Activated naive CD4-positive, alpha-beta T cell (primary cell): ENCODE measurements at places on chromosomes 3 and 15.
A peak's percentile ranks its signal among the peaks of the same experiment; 100 is the strongest.

DNA sequence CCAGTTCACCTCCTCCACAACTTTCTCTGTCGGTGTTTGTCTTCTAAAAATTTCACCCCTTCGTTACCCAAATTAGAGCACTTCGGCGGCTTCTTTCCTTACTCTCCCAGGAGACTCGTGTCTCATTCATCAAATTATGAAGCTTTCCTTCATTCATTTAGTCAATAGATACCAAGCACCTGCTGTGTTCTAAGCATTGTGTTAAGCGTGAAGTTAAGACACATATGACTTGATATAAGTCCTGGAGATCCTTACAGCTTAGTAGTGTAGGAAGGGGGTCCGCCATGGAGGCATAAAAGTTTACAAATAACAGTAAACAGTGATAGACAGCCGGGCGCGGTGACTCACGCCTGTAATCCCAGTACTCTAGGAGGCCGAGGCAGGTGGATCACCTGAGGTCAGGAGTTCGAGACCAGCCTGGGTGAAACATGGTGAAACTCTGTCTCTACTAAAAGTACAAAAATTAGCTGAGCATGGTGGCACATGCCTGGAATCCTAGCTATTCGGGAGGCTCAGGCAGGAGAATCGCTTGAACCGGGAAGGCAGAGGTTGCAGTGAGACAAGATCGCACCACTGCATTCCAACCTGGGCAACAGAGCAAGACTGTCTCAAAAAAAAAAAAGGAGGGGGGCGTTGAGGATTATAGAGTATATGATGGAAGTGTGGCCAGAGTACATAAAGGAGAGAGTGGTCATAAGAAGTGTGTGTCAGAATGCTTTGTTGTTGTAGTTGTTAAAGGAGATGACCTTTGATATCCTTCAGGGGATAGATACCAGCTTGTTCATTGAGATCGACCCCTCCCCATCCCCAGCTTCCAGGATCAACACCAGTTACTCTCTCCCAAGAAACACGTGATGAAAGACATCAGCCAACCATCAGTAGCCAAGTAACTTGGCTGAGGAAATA, 744 bp upstream of the CCDC32 start:
- no peak for DNase-seq

GRCh38 chr15:93088981-93089726, at the start of gene RGMA:
Gene RGMA (minus strand): TSS chr15:93089211. CDS start chr15:93088932, 279 bp downstream.
- no peak for DNase-seq

- DNase-seq, result no peak
These were observed 60.4 kb downstream of the CCNL1 start for GRCh38 chr3:157099326-157100095.

DNA sequence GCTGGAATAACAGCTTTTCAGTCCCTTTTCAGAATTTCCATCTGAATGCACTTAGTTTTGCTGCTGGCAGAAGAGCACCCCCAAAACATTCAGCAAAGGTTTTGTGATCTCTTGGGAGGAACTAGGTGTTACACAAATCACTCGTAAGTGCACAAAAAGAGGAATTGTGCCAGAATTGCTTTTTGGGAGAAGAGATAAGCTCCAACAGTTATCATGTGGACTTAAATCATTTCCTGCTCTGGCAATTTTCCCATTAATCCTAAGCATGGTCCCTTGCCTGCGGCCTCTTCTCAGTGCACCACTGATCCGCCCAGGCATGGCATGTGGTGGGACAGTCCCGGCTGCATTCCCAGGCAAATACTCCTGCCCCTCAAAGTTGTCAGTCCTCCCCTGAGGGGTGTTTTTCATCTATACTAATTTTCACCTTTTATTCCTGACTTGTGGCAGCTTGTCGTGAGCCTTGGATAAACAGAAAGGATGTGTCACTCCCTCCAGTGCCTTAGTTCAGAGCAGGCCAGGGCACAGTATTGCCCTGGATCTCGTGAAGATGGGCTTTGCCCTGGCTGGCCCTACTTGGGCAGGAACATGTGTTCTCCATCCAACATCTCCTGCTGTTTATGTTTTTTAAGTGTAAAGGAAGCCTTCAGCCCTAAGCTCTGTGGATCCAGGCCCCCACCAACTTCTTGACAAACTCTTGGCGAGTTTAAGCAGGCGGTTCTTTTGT, 44.6 kb upstream of the VILL start:
- no peak for DNase-seq

DNA sequence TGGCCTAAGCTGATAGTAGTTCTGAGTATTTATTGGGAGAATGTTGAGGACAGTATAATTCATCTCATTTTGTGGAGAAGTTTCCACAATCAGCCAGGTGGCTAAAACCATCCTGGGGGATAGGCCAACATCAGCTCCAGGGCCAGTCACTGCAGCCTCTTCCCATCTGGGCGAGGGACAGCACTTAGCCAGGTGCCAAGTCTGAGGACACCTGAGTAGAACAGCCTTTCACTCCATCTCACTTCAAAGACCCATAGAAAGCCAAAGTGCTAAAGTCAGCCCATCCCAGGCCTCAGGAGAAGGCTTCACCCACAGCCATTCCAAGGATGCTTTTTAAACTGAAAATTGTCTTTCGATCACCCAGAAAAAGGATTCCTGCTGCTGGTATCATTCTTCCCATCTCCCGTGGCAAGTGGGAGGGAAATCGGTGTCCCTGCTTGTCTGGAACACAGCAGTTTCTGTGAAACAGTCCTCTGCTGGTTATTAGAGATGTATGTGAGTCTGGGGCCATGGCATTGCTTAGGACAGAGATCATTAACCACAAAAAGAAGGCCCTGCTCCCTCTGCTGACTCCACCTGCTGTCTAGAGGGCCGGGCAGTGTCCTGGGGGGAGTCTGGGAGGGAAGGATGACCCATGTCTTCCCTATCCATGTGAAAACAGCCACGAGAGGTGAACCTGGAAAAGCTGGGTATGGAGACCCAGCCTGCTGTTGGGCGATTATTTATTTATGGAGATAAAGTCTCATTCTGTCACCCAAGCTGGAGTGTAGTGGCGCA, 9.6 kb downstream of the CALML4 start:
- no peak for DNase-seq

DNA sequence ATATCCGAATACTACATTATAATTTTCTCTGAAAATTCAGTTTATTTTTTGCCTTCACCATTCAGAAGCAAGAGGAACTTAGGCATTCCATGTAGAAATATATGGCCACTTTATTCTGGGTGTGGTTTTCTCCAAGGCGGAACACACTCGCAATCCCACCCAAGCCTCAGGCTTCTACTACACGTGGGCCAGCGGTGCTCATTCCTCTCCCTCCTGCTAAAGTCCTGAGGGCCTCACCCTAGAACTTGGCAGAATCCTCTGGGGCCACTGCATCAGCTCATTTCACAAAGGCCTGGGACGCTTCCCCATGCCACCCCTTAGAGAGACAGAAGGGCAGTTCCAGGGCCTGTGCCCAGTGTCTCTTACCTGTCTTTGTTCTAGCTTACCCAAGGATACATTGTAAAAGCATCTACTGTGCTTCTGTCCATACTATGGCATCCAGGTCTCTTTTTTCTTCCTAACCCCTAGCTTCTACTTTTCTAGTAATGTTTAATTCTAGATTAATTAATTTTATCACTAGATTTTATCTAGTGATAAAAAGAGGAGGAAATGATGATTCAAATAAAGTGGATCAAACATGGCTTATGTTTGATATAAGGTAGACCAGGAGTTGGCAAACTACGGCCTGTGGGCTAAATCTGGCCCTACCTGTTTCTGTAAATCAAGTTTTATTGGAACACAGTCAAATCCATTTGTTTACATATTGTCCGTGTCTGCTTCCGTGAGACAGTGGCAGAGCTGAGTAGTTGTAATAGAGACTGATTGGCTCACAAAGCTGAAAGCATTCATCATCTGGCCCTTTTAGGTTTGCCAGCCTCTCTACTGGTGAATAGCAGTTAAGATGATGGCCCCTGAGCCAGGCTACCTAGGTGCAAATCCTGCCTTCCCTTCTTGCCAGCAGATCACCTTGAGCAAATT, 29.8 kb downstream of the LARS2 start:
- no peak for DNase-seq

DNA sequence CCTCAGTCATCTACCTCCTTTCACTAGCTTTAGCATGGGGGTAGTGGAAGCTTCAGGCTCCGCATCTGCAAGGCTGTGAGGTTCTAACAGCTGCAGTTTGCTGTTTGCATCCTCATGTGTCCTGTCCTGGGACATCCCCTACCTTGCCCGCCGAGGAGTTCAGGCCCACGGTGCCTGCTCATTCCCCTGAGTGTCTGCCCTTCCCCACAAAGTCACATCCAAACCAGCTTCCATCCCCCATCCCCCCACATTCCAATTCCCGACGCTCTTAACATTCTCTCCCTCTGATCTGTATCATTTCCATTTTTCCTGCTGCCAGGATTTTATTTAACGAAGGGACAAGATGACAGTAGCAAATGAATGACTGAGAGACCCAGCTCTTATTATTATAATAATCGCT, 43.8 kb downstream of the HRH1 start:
- DNase-seq, result no peak

DNA sequence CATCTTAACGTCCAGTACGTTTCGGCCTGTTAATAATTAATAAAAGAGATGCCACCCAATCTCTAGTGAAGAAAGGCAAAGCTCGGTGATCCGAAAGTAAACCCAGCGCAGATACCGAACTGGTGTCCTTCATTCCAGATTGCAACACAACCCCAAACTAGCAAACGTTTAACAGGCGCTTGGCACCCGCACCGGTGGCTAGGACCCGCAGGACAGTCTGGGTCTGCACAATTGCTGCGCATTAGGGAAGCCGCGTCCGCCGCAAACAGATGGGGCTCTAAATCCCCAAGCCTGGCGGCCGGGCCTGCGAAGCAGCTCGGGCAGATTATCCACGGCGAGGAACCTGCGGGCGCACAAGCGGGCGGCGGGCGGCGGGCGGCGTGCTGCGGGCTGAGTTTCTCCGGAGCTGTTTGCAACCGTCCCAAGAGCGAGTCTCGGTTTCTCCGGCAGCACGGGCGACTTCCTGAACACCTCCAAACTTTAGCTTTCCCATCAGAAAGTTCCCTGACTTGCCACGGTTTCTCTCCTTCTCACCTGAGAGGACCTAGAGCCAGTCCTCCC, 112.1 kb upstream of the ICE2 start:
- peak; percentile 26 for DNase-seq

DNA sequence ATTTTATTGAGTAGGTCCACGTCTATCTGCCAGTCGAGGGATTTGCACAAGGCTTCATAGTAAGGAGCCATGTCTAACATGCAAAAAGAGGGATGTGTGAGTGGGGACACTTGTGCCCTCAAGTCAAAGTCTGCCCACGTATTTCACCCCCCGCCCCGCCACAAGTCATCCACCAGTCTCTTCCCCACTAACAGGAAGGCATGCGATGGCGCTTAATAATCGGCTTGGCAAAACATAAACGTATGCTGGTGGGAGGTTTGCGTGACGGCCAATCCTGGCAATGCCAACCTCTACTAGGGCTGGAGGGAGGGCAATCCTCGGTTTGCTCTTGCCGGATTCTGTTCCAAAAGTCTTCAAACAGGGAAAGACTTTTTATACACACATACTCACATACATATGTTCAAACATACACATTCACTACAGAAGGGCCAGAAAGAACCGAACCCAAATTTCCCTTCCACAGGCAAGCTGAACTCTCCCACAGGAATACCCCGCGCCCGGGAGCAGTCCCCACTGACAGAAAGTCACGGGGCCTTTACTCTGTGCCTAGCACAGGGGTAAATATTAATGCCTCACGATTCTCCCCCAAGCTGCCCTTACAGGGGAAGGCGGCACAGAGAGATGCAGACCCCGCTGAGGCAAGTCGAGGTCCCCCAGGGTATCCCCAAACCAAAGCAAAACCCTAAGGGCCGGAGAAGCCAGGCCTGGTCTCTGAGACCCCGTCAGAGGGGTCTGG, 675 bp downstream of the PSMD6 start:
- no peak for DNase-seq

DNA sequence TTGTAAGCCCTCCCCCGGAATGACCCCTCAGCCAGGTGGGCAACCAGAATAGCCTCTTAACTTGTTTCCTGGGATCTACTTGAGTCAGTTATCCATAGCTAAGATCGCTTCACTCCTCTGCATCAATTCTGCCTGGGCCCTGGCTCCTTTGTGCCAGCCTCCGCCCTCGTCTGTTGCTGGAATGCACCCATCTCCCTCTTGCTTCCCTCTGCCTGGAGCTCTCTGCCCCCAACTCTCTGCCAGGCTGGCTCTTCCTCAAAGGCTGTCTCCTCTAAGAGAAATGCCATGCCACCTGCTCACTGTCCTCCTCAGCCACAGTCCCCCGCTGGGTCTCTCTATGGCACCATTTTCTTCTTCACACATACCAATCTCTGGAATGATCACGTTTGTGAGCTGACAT, 240.8 kb downstream of the ADAMTS17 start:
- DNase-seq, result no peak

DNA sequence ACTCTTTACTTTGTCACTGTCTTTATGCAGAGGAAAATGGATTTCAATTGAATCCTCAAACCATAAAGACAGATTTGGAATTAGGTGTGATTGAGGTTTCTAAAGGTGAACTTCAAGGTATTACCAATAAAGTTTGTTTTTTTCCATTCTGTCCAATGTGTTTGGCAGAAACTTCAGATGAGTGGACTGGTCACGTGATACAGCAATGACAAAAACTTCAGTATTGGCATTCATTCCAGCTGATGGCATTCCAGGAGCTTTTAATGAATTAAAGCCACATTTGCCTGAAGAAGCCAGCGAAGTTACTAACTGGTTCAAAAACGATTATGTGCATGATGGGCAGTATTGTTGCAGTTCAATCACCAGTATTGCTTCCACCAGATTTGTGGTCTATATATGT, 4.5 kb upstream of the MASP1 start:
- DNase-seq, result no peak
